ENCODE measurements at places on chromosomes 4 and X.

DNA sequence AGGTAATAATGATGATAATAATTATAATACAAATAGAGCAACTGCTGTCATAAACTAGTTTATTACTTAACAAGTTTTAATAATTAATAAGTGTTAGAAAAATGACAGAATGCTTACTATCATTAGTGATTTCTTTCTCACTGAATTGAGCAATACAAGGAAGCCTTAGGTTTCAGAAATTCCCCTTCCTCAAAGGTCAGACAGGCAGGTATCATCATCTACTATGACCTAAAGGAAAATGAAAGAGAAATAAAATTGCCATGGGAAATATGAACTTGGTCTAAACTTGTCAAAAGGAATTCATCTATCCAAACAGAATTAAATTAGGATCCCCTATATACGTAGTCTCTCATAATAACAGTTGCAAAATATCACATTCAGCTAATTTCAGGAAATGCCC lies 56.3 kb upstream of the SLC7A11 start:
- no peak for DNase-seq

- DNase-seq = no peak
Observed at GRCh38 chr4:101238706-101239105, 108.6 kb downstream of the PPP3CA start.

GRCh38 chr4:117847849-117848248 lies 186.4 kb upstream of the NDST3 start:
- no peak for DNase-seq

GRCh38 chr4:32163125-32163524 lies 1443.0 kb downstream of the PCDH7 start:
- DNase-seq = no peak

All from right lobe of liver (tissue), 6 donors.